Activated T-helper 2 cell treated with anti-CD3 and anti-CD28 coated beads, Interferon-gamma antibody, Interleukin-2, Interleukin-4, amounts not matched to agents 10 μg/mL and 5 μg/mL and 100 μg/mL, durations not matched to agents 14 hours and 24 hours and 36 hours (primary cell): ENCODE measurements at places on chromosomes 5 and 9. TPM values are rescaled to one million over a fixed set of nuclear protein-coding genes. Genes with fewer than 3 reads are reported as not detected.

- DNase-seq, result no peak
- no peaks in the 10 kb centered on the region for H3K4me1 ChIP-seq
- no peak overlapping the region for H3K4me3 ChIP-seq
- H3K27me3 ChIP-seq, result no peaks in the 10 kb centered on the region
- no peak overlapping the region for H3K27ac ChIP-seq
Measured at GRCh38 chr5:9297134-9297533, 248.7 kb downstream of the SEMA5A start.

- no peaks in the 10 kb centered on the region for H3K27me3 ChIP-seq
- DNase-seq, result no peak
- no peak overlapping the region for H3K4me3 ChIP-seq
- no peaks in the 10 kb centered on the region for H3K36me3 ChIP-seq
- H3K4me1 ChIP-seq, result no peaks in the 10 kb centered on the region
Measured at GRCh38 chr5:5042806-5043205, 97.3 kb upstream of the ADAMTS16 start.

DNA sequence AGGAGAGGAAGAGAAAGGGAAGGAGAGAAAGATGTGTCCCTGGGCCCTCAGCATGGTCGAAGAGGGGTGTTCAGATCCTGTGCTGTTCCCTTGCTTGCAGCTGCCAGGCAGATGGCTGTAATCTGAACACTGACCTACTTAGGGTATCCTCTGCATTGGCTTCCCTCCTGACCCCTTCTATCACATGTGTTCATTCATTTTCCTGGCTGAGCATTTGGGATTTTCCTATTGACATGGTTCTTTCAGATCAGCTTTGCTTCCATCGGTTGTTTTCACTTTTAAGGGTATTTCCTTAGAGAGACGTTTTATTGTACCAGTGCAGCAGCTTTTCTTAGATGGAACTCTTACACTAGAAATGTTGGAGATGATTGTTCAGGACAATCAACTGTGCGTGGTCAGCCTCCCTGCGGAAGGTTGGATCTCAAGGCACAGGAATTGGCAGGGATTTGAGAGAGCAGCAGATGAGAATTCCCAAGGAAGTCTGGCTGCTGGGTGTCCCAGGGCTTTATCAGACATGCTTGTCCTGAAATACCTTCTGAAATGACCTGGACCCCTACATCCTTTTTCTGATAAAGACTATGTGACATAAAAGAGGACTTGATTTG is 26.0 kb downstream of the ACTBL2 start:
- H3K27me3 ChIP-seq, result no peaks in the 10 kb centered on the region
- no peak overlapping the region for H3K4me3 ChIP-seq
- H3K27ac ChIP-seq, result no peak overlapping the region
- H3K36me3 ChIP-seq, result no peaks in the 10 kb centered on the region
- peaks cover 1% of the 10 kb centered on the region for H3K4me1 ChIP-seq

- no peak overlapping the region for H3K4me3 ChIP-seq
- no peaks in the 10 kb centered on the region for H3K36me3 ChIP-seq
- no peaks in the 10 kb centered on the region for H3K4me1 ChIP-seq
- no peaks in the 10 kb centered on the region for H3K27me3 ChIP-seq
- no peak overlapping the region for H3K27ac ChIP-seq
Measured at GRCh38 chr5:147346006-147346561, 111.3 kb downstream of the STK32A start.

DNA sequence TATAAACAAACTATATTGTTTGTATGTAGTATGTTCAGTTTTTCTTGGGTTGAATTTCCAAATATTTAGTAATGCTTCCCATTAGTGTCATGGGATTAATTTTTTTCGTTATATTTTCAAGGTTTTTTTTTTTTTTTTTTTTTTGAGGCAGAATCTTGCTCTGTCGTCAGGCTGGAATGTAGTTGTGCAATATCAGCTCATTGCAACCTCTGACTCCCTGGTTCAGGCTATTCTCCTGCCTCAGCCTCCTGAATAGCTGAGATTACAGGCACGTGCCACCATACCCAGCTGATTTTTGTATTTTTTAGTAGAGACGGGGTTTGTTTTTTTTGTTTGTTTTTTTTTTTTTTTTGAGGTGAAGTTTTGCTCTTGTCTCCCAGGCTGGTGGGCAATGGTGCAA is 10.6 kb downstream of the DDX46 start:
- no peaks in the 10 kb centered on the region for H3K4me1 ChIP-seq
- peaks cover 62% of the 10 kb centered on the region for H3K36me3 ChIP-seq
- no peak overlapping the region for H3K4me3 ChIP-seq
- no peak overlapping the region for H3K27ac ChIP-seq

DNA sequence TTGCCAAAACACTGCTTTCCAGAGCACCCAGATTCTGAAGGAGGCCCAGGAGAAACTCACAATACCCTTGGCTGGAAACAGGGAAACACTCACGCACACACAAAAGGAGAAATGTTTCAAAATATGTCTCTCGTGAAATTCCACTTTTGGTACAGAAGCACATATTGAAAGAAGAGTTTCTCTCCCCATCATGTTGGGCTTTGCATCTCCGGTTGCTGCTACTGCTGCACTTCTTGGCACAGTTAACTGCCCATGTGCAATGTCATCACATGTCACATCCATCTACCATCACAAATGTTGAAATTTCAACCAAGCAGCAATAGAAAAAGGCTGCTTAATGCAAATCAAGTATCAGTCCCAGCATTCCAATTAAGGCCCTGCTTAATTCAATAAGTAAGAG is 72.1 kb downstream of the ABCA1 start:
- H3K4me3 ChIP-seq, result no peak overlapping the region
- no peaks in the 10 kb centered on the region for H3K36me3 ChIP-seq
- peaks cover 5% of the 10 kb centered on the region for H3K27me3 ChIP-seq
- no peak for DNase-seq

DNA sequence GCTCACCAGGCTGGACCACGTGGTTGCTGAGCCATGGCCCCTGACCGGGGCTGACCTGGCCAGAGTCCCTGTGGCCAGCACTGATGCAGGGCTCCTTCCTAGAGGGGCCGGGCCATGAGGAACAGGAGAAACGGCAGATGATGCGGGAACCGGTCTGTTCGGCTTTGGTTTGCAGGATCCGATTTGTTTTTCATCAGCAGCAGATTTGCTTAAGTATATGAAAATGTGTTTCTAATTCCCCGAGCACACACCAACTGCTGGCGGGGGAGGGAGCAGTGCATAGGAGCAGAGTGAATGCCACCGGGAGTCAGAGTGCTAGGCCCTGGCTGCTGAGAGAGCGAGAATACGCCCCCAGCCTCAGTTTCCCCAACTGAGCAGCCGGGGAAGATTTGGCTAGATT is 13.6 kb downstream of the NTNG2 start:
- no peak for DNase-seq
- H3K4me1 ChIP-seq, result no peaks in the 10 kb centered on the region
- no peak overlapping the region for H3K4me3 ChIP-seq
- no peak overlapping the region for H3K27ac ChIP-seq
- peaks cover 10% of the 10 kb centered on the region for H3K36me3 ChIP-seq
- H3K27me3 ChIP-seq, result peaks cover under 1% of the 10 kb centered on the region

DNA sequence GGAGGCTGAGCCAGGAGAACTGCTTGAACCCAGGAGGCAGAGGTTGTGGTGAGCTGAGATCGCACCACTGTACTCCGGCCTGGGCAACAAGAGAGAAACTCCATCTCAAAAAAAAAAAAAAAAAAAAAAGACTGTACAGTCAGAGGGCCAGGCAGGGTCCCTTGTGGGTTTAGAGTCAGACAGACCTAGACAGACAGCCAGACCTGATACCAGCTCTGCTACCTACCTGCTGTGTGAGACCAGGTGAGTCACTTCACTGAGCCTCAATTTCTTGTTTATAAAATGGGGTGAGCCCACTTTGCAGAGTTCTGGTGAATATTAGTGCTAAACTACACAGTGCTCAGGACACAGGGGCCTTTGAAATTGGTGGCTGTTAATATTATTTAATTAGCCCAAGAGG is 19.7 kb downstream of the TRIM14 start:
- no peak overlapping the region for H3K27ac ChIP-seq
- no peaks in the 10 kb centered on the region for H3K27me3 ChIP-seq
- DNase-seq, result no peak
- peaks cover 63% of the 10 kb centered on the region for H3K36me3 ChIP-seq
- H3K4me3 ChIP-seq, result no peak overlapping the region

DNA sequence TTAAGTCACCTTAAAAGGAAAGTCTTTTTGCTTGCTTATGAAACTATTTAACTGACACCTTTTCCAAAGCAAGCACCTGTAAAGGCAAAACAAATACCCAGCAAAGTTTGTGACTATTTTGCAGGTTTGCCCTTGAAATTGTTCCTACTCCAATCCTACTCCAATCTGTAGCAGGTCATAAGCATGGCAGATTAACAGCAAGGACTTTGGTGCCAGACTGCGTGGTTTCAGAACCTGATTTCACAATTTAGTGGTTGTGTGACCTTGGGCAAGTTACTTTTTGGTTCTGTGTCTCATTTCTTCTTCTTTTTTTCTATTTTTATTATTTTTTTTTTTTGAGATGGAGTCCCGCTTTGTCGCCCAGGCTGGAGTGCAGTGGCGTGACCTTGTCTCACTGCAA is 282.1 kb downstream of the RFX3 start:
- no peak for DNase-seq
- H3K4me1 ChIP-seq, result peaks cover 5% of the 10 kb centered on the region
- H3K27ac ChIP-seq, result no peak overlapping the region
- no peak overlapping the region for H3K4me3 ChIP-seq
- no peaks in the 10 kb centered on the region for H3K36me3 ChIP-seq

DNA sequence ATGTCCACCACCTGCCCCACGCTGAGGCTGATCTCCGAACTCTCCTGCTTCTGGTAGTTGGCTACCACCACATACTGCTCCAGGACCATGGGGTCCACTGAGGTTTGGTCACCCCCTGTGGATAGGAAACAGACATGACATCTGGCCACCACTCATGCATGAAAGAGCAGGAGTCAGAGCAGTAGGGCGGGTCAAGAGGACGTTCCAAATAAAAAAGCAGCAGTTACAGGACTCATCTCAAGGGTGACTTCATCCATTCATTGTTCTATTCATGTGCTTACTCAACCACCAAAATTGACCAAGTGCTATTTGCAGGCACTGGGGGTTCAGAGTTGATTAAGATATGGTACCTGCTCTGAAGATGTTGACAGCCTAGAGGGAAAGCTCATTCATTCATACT is 79.2 kb upstream of the UBTD2 start:
- H3K27me3 ChIP-seq, result no peaks in the 10 kb centered on the region
- no peak overlapping the region for H3K27ac ChIP-seq
- H3K36me3 ChIP-seq, result no peaks in the 10 kb centered on the region
- H3K4me1 ChIP-seq, result peaks cover 5% of the 10 kb centered on the region
- no peak overlapping the region for H3K4me3 ChIP-seq

- H3K27ac ChIP-seq, result no peak overlapping the region
- DNase-seq, result no peak
- peaks cover 11% of the 10 kb centered on the region for H3K4me1 ChIP-seq
- H3K4me3 ChIP-seq, result no peak overlapping the region
- H3K36me3 ChIP-seq, result peaks cover 15% of the 10 kb centered on the region
Measured at GRCh38 chr9:85703398-85703797, 38.4 kb downstream of the AGTPBP1 start.

DNA sequence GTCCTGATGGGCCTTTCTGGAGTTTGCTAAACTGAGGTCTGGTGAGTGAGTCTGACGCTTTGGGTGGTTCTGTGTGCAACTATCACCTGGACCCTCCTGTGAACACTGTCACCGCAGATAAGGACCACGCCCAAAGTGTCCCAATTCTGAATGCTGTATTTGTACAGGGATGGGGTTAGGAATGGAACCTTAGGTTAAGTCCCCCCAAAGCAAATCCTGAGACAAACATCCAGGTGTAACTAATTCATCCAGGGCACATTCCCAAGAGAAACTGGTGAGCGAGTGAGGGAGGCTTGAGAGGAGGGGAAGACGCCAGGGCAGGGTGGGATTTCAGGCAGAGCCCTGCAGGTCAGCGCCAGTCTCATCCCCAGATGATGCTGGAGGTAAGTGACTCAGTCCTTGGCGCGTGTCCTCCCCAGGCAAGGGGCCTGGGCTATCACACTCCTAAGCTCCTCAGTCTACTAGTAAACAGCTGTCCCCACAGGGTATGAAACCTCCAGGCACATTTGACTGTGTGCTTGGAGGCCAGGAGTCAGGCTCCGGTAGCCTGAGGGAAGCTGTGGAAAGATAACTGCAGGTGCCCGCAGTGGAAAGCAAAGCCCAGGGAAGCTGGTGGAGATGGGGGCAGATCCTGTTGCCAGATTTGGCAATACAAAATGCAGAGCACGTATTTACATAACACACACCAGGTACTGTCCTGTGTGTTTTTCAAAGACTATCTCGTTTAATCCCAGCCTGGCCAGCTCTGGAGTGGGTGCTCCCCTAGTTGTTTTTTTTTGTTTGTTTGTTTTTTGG is 66.7 kb downstream of the IL6ST start:
- DNase-seq, result no peak
- no peak overlapping the region for H3K27ac ChIP-seq
- no peaks in the 10 kb centered on the region for H3K36me3 ChIP-seq
- no peaks in the 10 kb centered on the region for H3K27me3 ChIP-seq

DNA sequence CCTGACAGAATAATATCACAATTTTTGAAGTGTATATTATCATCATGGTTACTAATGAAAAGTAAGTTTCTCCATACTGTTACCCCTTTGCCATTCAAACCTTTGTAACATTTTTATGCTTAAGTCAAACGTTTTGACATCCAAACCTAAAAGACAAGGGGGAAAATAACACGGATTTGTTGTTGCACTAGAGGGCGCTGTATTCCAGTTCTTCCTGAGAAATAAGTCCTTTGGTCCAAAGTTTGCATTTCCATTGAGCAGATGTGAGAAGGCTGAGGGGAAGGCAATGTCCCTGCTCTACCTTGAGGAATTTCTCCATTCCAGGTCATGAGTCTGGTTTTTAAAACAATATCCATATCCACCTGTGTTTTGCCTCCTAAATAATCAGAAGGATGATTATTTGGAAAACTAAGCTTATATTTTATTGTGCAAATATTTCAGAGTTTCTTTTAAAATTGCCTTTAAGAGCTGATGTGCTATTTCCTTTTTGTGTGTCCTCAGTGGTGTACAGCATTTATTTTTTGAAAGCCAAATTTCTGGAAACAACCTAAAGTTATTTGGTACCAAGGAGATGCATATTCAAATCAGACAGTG is 9.7 kb downstream of the LECT2 start:
- H3K27ac ChIP-seq, result no peak overlapping the region
- no peak overlapping the region for H3K4me3 ChIP-seq
- peaks cover 31% of the 10 kb centered on the region for H3K27me3 ChIP-seq
- no peak for DNase-seq
- no peaks in the 10 kb centered on the region for H3K36me3 ChIP-seq

GRCh38 chr5:38803246-38803645 is 42.6 kb upstream of the OSMR start:
- no peak overlapping the region for H3K4me3 ChIP-seq
- H3K4me1 ChIP-seq, result peaks cover 7% of the 10 kb centered on the region
- no peak for DNase-seq

The ADAMTS12 gene
- total RNA-seq, result not detected in 2 replicates

The KLF4 gene
- total RNA-seq, result 0.52 and 1.4 TPM in 2 replicates

The NXNL2 gene
- total RNA-seq, result not detected in 2 replicates

The FBP1 gene
- 0.23 TPM in 1 of 2 replicates, not detected in the other for total RNA-seq

The PCDHGA5 gene
- 0.43 and 0.51 TPM in 2 replicates for total RNA-seq

The ENTREP1 gene
- not detected in 2 replicates for total RNA-seq

The PIP5K1B gene
- total RNA-seq, result 76.2 and 77.2 TPM in 2 replicates

The OR1K1 gene
- total RNA-seq, result not detected in 2 replicates
